NCI-H2081 treated with DMSO at 0.1 percent for 48 hours (cell line): ENCODE measurements at places on chromosomes 5 and 9.

GRCh38 chr5:32720300-32720699 lies 9.2 kb downstream of the NPR3 start:
- no peak for DNase-seq

GRCh38 chr5:5149154-5149553 lies 9.0 kb downstream of the ADAMTS16 start:
- DNase-seq, result no peak

DNA sequence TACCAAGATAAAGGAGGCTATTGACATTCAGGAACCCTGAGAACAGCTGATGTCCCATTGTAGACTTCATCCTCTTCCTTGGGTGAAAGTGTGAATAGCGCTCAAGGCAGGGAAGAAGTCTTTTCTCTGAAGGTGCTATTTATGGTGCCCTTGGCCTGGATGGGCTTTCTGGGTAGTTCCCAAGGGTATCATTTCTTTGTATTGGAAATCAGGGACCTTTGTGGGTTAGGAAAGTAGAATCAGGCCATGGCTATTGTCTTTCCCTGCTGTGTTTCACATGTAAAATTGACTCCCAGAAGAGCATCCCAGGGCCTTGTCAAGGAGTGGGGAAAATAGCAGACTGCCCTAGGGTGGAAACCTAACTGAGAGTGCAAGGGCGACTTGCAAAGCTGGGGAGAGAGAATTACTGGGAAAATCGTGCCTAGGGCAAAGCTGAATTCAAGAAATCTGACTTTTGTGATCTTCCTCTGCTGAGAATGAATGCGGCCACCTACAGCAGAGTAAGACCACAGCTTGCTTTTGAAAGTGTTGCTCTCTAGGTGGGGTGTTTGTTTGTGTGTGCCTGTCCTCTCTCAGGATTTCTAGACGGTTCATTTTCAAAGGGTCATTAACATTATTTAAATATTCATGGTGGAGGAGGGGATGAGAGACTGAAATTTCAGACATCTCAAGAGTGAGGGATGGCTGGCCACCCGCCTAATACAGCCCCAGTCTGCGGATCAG lies 160.6 kb downstream of the C9orf152 start:
- DNase-seq, result no peak

GRCh38 chr9:6996061-6996854 lies 238.5 kb downstream of the KDM4C start:
- no peak for DNase-seq

GRCh38 chr9:133028221-133028620 lies 2.6 kb upstream of the GTF3C5 start:
- DNase-seq, result no peak

- DNase-seq, result no peak
Observed at GRCh38 chr5:172502410-172502809, 48.1 kb upstream of the SH3PXD2B start.

GRCh38 chr5:122774519-122774860 lies 390 bp upstream of the SNX2 start:
- DNase-seq, result no peak

- DNase-seq, result no peak
Observed at GRCh38 chr5:84168841-84169240, 215.8 kb downstream of the EDIL3 start.

GRCh38 chr5:36272136-36272690 lies 29.5 kb downstream of the RANBP3L start:
- no peak for DNase-seq

GRCh38 chr5:112119508-112119907 lies 299.6 kb downstream of the EPB41L4A start:
- DNase-seq, result no peak

GRCh38 chr5:124952079-124952478 lies 205.6 kb upstream of the ZNF608 start:
- no peak for DNase-seq

DNA sequence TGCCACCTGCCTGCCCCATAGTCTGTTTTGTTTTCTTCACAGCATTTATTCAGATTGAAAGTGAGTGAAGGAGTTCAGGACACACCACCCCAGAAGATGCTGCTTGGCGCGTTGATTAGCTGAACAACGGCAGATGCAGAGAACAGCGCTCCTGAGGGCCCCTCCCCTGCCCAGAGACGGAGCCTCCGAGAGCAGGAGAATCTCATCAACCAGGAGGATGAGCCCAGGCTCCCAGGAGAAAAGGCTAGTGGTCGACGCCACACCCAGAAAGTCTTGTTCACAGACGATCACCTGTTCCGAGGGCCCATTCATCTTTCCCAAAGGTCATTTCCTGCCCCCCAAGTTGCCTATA lies 180.4 kb upstream of the PPP1R26 start:
- no peak for DNase-seq

DNA sequence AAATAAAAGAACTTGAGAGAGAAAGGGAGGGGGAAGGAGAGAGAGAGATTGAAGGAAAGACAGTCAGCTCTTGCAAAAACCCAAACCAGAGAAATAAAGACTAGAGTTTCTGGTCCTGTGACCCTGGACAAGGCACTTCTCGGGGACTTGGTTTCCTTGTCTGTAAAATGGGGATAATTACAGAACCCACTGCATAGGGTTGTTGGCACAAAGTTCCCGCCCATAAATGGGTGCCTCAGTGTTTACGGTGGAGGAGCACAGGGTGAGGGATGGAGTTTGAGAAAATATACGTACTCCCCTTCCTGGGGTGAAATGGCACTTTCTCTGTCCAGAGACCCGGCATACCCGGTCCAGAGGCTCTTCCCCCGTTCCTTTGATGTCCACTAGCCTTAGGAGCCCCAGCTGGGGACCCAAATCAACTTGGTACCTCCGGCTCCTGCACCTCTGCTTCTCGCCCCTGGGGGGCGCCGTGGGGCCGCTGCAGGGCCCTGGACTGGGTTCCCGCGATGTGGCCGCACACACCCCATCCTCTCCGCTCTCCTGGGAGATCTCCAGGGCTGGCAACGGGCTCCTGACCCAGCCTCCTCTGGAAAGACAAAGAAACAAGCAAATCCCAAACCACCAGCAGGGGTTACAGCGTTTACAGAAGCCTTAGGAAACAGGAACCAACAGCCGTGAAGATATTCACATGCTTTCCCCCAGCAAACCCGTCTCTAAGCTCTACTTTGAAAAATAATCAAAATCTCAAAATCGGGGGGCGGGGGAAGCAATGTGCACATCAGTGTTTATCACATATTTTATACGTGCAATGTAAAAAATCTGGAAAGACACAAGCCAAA lies 26.3 kb downstream of the PTGES start:
- DNase-seq, result peak; percentile 16

DNA sequence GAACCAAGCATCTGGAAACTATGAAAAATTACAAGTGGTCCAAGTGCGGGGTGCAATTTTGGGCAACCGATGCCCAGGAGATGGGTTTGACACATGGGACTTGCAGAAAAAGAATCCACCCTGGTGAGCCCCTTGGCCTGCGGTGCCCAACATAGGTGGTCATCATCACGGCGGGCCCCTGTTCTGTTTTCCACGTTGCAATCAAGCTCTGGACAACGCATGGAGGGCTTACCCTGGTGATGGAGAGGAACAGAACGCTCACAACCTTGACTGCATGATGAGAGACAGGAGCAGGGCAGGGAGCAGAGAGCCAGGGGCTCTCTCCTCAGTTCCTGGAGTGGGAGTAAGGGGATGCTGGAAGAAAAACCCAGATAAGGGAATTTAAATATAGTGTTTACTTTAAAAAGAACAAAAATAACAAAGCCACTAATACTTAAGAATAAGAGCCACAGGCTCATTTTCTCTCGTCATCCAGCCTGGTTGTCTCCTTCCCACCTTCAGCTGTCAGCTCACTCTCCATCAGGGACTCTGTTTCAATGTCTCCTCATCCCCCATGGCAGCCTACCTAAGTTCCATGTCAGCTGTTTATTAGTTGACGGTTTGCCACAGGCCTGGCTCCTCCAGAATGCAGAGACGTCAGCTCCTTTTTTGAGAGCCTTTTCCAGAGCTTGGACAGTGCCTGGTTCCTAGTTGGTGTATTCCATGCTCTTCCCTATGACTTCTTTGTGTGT lies 172.1 kb downstream of the GADD45G start:
- no peak for DNase-seq

GRCh38 chr9:121466142-121466541 lies 33.5 kb downstream of the GGTA1 start:
- no peak for DNase-seq

- no peak for DNase-seq
Observed at GRCh38 chr9:134314950-134315715, 11.1 kb upstream of the RXRA start.

DNA sequence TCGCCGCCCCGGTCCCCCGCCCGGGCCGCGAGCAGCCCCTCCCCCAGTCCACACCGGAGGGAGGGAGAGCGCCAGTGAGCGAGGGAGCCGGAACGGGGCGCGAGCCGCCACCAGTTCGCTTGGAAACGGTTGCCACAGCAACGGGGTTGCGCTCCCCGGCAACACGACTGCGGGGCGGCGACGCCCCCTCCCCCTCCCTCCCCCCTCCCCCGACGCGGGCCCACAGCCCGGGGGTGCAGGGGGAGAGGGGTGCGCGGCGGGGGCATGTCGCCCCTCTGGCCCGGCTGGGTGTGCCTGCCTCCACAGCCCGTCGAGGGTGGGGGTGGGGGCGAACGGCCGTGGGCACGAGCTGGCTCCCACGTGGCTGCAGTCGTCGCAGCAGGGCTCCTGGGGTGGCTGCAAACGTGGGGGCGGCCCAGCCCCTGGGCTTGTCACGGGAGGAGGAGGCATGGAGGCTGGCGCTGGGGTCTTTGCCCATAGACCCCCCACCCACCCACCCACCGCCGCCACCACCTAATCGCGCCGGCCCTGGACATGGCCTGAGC lies 524 bp downstream of the PRR7 start:
- DNase-seq, result peak; percentile 36

GRCh38 chr9:106634183-106634582 lies 228.8 kb upstream of the ZNF462 start:
- no peak for DNase-seq

- DNase-seq, result no peak
Observed at GRCh38 chr9:131946180-131946579, 133.5 kb downstream of the MED27 start.

DNA sequence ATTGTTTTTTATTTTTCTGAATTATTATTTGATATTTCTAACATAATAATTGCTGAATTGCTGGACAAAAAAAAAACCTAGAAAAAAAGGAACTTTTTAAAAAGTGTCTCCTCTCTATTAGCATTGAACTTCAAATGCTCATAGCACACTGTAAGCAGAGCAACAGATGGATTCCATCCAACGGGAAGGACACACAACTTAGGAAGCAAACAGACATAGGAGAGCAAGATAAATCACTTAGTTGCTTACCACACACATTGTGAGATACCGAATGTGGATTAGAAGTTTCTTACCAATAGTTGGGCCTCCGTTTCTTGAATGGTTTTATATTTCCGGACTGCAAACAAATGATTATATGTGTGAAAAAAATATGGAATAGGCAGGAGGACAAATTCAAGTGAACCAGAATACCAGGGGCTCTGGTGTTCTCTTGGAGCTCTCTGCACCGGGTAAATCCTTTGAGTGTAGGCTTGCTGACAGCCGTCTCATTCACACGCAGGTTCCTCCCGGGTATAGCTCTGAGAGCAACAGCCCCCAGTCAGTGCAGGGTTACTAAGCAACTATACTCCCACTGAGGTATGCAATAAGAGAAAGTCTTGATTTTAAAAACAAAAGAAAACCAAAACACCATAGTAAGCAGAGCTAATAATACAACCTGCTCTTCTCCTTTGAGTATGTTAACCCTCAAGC lies 217.6 kb downstream of the TMEM167A start:
- DNase-seq, result no peak

GRCh38 chr5:66742083-66742895 lies 146.1 kb downstream of the MAST4 start:
- no peak for DNase-seq

GRCh38 chr5:116424951-116425350 lies 149.7 kb downstream of the SEMA6A start:
- no peak for DNase-seq

GRCh38 chr5:2681476-2681875 lies 70.0 kb downstream of the IRX2 start:
- no peak for DNase-seq

GRCh38 chr5:145697251-145697990 lies 137.7 kb downstream of the PRELID2 start:
- DNase-seq, result no peak

GRCh38 chr5:31221001-31221400 lies 27.5 kb downstream of the CDH6 start:
- no peak for DNase-seq

DNA sequence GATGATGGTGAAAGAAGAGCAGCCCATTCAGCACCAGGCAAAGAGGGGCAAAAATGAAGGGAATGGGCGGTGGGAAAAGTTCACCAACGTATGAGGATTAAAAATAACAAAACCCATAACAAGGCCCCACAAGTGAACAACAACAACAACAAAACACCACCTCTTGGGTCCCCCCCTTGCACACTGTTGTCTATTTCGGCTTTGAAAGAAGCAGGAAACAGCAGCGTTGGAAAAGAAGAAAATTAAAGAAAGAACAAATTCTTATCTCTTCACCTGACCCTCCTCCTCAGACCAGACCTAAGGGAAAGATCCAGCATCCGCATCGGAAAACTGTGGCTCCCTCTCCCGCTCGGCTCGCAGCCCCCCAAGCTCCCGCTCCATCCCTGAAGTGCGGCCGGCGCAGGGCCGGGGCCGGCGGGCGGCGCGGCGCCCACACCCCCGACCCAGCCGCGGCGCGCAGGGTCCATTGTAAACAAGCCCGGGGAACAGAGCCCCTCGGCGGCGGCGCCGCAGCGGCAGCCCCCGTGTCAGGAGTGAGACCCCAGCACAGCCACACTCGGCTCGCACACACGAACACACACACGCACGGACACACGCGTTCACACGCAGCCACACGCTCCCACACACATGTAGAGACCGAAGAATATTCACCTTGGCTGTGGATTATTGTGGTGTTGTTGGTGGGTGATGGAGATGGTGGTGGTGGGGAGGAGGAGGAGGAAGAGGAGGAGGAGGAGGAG lies 535 bp downstream of the RFX3 start:
- no peak for DNase-seq

DNA sequence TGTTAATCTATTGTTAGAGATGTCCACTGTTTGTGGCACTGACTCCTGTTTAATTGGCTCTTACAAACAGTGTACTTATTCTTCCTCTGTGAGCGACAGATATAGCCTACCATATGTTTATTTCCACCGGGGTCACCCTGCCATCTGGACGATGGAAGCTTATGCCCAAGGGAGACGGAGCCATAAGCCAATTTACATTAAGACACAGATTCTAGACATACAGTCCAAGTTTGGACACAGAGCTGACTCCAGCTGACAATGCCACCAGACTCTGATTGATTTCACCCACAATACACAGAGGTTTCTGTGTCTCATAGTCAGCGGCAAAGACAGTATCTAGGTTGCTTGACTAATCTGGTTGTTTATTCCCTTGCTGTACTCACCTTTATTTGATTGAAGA lies 198.9 kb downstream of the ENC1 start:
- no peak for DNase-seq

DNA sequence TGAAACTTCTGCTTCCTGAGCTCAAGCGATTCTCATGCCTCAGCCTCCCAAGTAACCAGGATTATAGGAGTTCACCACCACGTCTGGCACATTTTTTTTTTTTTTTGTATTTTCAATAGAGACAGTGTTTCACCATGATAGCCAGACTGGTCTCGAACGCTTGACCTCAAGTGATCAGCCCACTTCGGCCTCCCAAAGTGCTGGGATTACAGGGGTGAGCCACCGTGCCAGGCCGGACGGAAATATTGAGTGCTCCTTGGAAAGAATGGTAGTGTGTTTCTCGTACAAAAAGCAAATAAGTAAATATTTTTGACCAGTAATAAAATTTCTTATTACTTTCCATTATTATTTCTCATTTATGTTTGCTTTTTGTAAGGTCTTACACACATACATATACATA lies 1307.9 kb upstream of the CDH6 start:
- no peak for DNase-seq
